ENCODE measurements at places on chromosomes 3 and 15.

DNA sequence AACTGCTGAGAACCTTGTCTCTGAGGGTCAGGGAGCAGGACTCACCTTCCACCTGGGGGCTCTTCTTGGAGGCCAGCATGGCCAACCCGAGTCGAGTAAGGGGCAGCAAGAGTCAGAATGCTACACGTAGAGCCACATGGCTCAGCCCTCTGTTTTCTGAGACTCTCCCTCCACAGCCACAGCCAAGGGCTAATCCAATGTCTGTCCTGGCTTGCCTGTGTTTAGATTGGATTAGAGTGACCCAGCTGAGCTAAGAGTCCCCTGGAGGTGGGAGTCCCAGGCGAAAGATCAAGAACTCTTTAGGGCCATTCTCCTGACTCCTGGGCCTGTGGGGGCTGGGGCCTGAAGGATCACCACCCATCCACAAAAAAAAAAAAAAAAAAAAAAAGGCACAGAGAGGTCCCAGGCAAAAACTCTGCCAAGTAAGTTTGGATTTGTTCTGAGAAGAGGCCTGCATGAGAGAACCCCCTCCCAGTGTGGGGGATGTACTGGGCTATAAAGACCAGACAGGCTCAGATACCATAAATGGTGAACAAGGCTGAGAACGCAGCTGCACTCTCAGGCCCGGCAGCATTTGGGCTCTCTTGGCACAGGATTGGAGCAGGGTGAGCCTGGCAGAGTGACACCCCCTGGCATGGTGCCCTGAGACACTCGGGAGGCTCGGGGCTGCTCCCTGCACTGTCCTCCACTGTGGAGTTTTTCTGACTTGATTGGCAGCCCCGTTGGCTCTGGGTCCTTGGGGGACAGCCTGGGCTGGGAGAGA lies 88.0 kb upstream of the OSBPL11 start:
- no peak for DNase-seq

GRCh38 chr3:8970971-8971589 lies 7.8 kb upstream of the RAD18 start:
- peak; percentile 77 for DNase-seq

- peak; percentile 22 for DNase-seq
These were observed 55.2 kb downstream of the TMOD3 start for GRCh38 chr15:51884517-51885236.

DNA sequence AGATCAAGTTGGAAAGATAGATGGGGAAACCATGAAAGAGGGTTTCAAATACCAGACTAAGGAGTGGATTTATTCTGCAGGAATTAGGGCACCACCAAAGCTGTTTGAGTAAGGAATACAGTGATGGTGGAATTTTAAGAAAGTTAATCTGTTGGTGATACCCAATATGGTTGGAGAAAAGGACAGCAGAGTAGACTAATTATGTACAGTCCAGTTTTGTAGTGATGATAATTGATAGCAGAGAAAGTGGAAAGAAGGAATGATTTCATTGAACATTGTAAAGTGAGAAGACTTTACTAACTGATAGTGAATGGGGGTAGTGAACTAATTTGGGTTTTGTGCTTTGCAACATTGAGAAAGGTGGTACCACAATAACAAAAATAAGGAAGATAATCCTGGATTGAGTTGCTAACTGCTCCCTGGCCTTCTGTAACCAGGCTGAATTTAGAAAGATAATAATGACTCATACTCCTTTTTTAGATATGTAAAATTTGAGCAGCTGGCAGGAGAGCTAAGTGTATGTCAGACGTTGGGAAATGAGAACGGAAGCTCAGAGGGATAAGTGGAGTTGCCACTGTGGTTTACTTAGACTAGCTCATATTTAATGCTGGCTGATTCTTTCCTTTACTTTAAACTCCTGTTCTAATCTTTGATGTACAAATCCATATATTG lies 16.9 kb downstream of the TCAIM start:
- DNase-seq: peak; percentile 86

DNA sequence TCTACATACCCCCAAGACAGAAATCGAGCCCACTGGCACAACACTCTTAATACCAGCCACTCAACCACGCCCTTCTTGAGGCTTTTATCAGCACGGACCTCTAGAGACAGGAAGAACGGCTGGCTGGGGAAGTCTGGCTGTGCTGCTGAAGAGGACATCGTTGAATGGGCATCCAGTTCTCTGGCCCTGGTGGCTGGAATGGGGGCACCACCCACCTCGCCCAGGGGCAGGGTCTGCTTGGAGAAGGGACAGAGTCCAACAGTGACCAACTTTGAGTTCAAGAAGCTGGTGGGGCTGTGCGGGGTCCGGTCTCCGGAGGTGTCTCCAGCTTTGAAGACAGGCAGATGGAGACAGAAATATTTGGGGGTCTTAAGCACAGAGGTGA lies 77.5 kb downstream of the ATP10A start:
- no peak for DNase-seq

All from AG20443 (cell line).